ENCODE measurements at places on chromosomes 6 and 20.

DNA sequence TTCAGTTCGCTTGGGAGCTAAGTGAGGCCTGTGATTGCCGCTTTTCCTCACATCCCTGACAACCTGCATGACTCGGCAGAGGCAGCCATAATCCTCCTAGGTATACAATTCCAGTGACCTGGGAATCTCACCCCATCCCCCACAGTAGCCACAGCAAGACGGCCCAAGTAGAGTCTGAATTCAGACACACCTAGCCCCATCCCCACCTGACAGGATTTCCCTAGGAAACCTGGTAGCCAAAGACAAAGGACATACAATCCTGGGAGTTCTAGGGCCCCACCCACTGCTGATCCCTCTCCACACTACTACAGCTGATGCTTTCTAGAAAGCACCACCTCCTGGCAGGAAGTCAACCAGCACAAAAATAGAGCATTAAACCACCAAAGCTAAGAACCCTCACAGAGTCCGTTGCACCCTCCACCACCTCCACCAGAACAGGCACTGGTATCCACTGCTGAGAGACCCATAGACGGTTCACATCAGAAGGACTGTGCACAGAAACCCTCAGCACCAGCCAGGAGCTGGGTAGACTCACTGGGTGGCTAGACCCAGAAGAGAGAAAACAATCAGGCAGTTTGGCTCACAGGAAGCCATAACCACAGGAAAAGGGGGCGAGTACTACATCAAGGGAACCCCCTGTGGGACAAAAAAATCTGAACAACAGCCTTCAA lies 17.9 kb upstream of the RUNX2 start:
- no peak for DNase-seq

- DNase-seq = no peak
These were observed 30.9 kb upstream of the ENPP5 start for GRCh38 chr6:46201702-46202101.

DNA sequence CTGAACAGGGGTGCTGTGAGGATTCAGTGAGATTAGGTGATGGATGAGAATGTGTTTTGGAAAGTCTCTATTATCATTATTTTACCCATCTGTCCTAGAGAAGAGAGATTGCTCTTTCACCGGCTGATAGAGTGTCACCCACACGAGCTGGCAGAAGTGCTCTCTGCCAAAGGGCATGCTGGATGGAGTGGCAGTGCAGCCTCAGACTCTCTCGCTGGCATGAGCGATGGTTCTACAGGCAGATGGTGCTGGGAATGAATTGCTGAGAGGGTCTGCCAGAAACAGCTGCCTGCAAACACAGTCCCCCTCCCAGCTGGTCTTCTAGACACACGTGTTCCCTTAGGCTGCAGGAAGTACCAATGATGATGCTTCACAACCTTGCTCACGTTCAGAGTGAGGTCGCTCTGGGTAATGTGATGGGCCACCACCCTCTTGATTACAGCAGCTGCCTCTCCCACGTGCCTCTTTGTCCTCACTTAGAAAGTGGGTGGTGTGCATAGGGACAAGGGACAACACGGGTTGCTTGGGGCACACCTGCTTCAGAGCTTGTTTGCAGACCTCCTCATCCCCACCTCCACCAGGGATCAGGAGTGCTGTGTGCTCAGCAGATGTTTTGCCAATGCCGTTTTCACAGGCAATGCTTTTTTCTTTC lies 84.7 kb downstream of the FOXA2 start:
- DNase-seq = no peak

DNA sequence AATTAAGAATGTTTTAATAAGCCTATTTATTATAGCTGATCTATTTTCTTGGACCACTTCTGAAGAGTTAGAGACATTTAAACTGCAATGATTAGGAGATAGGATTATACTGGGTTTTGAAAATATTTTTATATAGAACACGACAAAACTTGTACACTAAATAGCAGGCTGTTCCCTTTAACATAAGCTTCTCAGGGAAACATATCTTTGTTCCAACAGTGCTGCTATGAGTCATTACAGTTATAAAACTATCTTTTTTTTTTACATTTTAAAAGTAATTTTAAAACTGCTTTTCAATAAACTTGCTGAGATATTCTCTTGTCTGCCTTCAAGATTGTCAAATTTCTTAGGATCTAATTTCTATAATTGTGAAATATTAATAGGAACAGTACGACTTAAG lies 389.1 kb downstream of the ARHGAP18 start:
- no peak for DNase-seq

DNA sequence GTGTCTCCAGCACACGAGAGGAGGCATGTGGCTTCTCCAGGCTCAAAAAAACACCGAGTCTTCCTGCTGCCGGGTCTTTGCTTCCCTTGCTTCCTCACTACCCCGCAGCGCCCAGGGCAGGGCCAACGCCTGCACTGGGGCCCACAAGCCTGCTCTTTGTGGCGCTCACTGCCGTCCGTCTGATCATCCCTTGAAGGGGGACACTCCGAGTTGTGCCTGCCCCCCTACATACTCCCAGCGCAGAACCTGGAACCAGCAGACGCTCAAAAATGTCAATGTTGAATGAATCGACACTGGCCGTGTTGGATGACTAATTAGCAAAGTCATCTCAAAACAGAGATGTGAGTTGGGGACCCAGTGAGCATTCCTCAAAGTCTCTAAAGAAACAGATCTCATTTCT lies 8.1 kb upstream of the ARFGAP1 start:
- DNase-seq = no peak

GRCh38 chr6:160979061-160979708 lies 12.4 kb upstream of the MAP3K4 start:
- no peak for DNase-seq

DNA sequence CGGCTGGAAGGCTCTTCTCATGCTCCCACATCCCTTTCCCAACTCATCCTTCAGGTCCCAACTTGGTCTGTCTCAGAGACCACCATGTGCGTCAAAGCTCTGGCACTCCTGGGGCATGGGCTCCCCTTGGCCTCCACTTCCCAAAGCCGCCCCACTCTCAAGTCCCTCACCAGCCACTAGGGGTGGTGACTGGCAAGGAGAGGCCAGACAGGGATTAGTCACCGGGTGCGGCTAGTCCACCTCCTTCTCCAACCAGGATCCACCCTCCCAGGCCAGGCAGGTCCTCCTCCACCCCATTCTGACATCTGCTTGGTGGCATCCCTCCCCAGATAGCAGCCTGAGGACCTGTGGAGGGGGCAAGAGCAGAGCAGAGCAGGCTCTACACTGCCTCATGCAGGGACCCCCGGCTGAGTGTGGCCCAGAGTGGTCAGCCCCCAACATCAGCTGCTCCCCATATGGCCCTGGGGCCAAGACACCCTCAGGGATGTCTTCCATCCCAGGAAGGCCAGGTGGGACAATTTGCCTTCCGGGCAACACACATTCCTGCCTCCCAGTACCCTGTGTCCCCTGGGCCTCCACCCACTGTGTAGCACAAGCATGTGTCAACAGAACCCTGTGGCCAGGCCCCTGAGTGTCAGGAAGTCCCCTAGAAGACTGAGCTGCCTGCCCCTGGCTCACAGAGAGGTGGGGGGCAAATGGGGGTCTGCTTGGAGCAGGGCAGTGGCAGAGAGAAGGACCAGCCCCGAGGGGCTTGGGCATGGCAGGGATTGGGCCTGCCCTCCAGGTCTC lies 29.2 kb downstream of the YTHDF1 start:
- no peak for DNase-seq

- no peak for DNase-seq
These were observed 83.4 kb upstream of the FRMD1 start for GRCh38 chr6:168162366-168162765.

GRCh38 chr20:64160118-64160517 lies 4.1 kb upstream of the MYT1 start:
- no peak for DNase-seq

- no peak for DNase-seq
These were observed 26.1 kb upstream of the PYGB start for GRCh38 chr20:25221592-25222460.

DNA sequence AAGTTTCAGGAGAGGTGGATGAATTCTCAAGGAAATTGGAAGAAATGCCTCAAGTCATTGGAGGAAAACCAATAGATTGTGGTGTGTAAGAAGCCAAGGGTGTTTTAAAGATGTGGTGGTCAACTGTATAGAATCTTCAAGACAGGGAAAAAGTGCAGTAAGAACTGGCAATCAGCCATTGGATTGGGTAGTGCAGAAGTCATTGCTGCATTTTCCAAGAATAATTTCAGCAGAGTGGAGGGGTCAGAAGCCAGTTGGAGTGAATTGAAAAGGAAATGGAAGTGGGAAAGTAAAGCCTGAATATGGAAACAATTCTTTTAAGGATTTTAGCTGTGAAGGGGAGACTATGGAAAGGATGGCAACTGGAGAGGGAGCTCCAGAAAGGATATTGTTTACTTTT lies 128.2 kb upstream of the TMEM170B start:
- no peak for DNase-seq

GRCh38 chr6:54291738-54292137 lies 16.5 kb upstream of the TINAG start:
- DNase-seq = no peak

DNA sequence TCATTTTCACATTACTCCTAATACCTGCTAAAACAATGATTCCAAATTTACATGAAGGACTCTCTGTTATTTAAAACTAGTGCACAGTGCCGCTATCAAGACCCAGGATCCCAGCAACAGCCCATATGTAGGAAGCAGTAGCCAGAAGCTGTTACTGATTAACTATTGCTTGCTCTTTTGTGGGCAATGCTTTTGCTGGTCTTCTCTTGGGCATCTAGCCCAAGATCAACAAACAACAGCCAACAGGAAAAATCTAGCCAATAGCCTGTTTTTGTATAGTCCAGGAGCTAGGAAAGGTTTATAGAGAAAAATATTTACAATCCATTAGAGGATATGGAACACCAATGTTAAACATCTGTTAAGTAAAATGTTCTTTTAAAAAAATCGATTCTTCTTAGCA lies 22.1 kb upstream of the TENT5A start:
- no peak for DNase-seq

GRCh38 chr6:88048578-88048977 lies 937 bp downstream of the SPACA1 start:
- DNase-seq = no peak

DNA sequence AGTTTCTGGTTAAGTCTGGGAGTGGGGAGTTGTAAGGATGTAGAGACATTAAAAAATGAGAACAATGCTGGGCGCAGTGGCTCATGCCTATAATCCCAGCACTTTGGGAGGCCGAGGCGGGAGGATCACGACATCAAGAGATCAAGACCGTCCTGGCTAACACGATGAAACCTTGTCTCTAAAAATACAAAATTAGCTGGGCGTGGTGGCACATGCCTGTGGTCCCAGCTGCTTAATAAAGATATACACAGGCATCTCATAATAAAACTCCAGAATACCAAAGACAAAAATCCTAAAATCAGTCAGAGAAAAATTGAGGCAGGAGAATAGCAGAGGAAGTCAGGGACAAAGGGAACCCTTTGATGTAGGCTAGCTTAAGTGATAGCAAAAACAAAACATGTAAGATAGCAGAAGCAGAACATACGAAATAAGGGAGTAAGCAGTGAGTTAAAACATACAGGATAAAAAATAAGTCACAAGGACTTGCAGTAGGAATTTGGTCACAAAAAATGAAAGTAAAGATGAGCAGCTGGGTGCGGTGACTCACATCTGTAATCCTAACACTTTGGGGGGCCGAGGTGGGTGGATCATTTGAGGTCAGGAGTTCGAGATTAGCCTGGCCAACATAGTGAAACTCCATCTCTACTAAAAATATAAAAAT lies 23.6 kb downstream of the DDX43 start:
- no peak for DNase-seq

GRCh38 chr20:2133318-2134183 lies 31.9 kb downstream of the STK35 start:
- DNase-seq = no peak

GRCh38 chr6:166223079-166223478 lies 55.4 kb upstream of the TBXT start:
- DNase-seq = no peak

DNA sequence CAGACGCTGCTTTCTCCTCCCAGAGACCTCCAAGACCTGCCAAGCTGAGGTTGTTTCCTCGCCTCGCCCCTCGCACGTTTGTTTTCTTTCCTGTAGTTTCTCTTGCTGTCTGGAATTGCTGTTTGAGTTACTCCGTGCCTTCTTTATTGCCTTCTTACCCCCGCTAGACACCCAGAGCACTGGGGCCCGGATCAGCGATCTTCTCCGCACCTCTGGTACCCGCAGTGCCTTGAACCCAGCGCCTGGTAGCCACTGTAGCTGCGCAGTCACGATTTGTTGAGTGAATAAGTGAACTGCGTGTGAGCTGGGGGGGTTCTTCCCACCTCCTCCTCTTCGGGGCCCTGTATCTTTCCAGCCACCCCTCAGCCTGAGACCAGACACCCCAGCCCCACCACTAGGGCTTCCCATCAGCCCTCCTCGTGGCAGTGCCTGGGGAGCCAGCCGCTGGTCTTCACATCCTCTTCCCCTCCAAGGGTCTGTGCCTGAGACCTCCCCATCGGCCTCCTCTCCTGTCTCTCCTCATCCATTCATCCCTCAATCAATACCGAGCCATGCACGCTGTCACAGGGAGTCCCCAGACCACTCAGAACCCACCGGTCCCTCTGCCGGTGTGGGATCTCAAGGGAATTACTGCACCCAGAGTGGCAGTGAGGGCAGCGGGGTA lies 849 bp upstream of the BMP7 start:
- DNase-seq = no peak

GRCh38 chr6:161481786-161482516 lies 208.1 kb upstream of the AGPAT4 start:
- no peak for DNase-seq

- no peak for DNase-seq
These were observed 121.6 kb upstream of the ECI2 start for GRCh38 chr6:4256969-4257368.

DNA sequence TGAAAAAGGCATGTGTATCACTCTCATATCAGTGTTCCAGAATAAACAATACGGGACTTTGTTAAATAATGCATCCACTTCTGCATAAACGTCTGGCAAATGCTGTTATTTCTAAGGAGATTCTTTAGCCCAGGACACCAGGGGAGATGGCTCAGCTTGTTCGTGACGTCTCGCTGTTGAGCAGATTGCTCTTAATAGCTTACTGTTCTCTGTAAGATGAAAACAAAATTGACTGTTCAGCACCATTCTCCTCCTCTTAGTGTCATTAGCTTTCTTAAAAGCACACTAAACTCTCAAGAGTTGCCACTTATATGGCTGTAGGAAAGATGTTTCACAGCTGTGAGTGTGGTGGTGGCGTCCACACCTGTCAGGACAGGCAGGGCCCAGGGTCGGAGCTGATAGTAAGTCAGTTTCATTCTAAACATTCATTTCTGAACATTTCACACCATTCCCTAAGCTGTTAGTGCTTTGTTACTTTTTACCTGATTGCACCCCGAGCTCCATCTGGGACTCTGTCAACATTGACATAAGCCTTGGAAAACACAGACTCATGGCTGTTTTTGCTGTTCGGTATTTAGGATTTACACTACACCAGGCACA lies 132.1 kb downstream of the ZDHHC14 start:
- no peak for DNase-seq

DNA sequence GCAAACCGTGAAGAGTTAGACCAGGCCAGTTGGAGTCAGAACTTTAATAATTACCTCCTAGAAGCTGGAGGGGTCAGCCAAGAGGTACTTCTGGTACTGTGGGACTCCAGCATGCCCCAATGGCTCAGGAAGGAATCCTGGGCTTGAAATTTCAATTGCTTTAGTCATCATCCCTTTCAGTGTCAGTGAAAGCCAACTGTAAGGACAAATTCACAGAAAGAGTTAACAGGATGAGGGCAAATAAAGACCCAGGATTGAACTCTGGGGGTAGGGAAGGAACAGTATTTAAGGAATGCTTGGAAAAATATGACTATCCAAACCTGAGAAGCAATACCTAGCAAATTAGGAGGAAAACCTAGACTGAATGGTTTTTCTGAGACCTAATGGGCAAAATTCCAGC lies 735.1 kb upstream of the MARCKS start:
- no peak for DNase-seq
